ENCODE measurements at places on chromosomes 16 and 17. TPM values are rescaled to one million over a fixed set of nuclear protein-coding genes. Genes with fewer than 3 reads are reported as not detected.

The ENPP7 gene
- total RNA-seq, result not detected

The GLIS2 gene
- 8.6 TPM for total RNA-seq

The KRT13 gene
- not detected for total RNA-seq

The PABPN1L gene
- not detected for total RNA-seq

DNA sequence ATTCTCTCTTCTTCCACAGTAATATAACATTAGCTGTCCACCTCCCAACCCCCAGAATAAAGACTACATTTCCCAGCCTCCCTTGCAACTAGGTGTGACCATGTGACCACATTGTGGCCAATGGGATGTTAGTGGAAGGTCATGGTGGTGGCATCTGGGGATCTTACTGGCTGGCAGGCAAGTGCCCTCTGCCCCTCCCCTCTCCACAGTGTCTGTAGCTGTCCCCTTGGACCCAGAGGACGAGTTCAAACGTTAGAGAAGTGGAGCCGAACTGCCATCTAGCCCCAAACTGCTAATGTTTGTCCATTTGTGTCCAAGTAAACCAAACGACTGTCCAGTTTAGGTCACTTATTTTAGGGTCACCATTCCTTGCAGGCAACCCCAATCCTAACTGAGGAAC lies 26.6 kb upstream of the KCNG4 start:
- DNase-seq, result peak; percentile 46

DNA sequence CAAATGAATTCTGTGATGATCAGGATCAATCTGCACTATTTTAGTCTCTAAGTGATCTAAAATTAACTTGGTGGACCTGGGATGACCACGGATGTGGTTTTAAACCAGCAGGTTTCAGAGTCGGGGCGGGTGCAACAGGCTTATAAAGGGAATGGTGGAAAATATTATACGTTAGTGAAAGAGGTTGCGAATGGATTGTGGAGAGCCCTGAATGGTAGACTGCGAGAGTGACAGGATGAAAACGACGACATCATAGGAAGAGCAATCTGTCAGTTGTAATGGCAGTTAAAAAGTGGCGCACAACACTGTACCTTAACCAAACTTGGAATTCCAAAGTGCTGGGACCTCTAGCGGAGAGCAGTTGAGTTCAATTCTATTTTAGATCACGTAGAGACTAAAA lies 1.2 kb upstream of the CYB5B start:
- no peak for DNase-seq
